Fibroblast of lung (primary cell): ENCODE measurements at places on chromosomes 3 and 15. TPM values are rescaled to one million over a fixed set of nuclear protein-coding genes. Genes with fewer than 3 reads are reported as not detected.

DNA sequence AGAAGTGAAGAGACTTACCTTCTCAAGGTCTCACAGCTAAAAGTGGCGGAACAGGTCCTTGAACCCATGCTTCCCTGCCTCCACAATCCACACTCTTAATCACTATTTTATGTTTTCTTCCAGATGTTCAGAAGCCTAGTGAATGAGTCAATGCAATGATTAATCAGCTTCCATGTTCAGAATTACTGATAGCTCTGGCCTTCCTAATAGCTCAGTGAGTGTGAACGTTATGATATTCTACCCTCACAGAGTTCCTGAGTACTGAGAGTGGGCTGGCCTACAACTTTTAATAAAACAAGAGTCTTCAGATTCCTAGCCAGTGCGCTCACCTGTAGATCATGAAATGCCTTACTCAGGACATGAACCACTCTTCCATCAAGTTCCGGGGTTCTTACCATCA is 443.0 kb upstream of the ADAMTS9 start:
- peak; percentile 65 for DNase-seq

GRCh38 chr3:56784448-56785001 is 17.2 kb downstream of the ARHGEF3 start:
- no peak for DNase-seq

- DNase-seq, result no peak
These were observed 190.1 kb downstream of the IL5RA start for GRCh38 chr3:2920103-2920502.

DNA sequence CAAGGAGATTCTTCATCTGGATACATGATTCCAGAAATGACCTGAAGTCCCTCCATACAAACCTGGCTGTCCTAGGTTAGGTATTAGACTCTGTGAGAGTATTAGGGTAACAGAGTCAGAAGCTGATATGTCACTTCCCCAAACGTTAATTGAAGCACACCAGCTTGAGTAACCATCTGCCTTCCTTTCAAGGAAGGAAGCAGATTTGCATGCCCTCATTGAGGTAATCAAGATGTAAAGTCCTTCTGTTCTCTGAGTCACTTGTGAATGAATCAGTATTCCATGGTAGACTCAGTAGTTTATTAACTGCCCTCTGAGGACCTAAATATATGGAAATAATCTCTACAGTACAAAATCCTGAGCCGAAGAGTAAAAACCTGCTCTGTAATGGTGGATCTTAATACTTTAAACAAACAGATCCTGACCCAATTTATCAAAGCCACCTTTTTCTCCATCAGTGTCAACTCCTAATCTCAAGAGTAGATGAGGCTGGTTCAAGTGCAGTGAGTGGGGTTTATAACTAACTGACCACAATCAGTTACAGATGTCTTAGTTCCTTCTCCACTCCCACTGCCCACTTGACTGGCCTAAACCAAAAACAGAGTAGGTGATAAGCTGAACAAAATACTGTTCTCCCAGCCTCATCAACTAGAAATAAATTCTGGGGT is 246.2 kb upstream of the CHRM5 start:
- peak; percentile 40 for DNase-seq

DNA sequence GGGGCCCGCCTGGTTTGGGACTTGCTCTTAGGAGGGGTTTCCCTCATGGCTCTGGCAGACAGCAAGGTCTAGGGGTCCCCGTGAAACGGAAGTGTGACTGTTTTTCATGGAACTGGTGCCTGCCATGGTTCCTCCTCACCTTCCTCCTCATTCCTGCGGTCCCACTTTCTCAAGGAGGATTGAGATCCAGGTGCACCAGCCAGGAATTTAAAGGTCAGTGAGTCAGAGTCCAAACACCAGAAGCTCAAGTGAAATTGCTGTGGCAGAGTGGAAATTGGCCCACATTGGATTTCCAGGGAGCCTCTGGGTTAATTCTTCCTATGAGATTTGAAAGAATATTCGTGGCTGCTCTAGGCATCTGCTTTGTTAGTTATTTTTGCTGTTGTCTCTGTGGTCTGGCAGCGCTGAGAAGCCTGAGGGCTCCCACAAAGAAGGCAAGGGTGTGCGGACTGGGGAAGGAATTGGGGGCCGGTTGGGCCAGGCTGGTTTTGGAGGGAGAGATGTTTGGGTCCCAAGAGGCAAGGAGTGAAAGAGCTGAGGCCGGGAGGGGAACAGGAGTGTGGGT is 60.4 kb upstream of the TNFAIP8L3 start:
- peak; percentile 22 for DNase-seq

- no peak for DNase-seq
These were observed 18.4 kb downstream of the KLF15 start for GRCh38 chr3:126338790-126339288.

DNA sequence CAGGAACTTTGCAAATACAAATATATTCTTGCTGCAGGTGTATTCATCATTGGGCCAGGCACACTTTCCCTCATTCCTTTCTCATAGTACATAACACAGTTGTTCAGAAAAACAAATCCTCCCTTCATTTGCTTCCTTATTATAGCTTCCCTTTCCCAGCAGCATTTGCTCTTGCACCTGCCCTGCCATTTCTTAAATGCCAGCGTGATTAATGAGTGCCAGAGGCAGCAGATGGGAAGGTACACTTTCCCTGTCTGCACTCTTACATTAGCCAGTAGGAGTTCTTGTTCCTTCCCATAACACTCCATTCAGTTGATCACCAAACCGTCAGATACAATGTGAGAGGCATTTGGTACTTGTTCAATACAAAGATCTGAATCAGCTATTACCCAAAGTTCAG is 128.5 kb upstream of the GAP43 start:
- DNase-seq, result no peak

DNA sequence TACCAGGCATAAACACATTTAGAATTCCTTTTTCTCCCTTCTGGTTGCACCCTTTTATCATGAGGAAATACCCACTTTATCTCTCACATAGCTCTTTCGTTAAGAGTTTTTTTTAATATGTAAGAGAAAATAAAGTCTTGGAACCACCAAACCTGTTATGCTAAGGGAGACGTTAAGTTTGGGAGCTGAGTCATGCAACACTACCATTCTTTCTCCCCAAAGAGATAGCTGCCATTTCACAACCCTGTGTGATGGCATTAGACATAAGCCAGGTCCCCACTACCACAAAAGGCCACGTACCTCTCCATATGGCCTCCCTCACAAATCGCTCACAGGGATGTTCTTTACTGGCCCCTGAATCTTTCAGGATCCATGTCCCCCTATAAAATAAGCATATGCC is 7.6 kb upstream of the NIPA1 start:
- DNase-seq, result no peak

GRCh38 chr3:59264366-59264765 is 214.5 kb upstream of the CFAP20DC start:
- no peak for DNase-seq

GRCh38 chr3:45082142-45082538 is 56.0 kb downstream of the CLEC3B start:
- peak; percentile 47 for DNase-seq

GRCh38 chr3:24168977-24169376 is 223.9 kb downstream of the NR1D2 start:
- no peak for DNase-seq

- peak; percentile 72 for DNase-seq
These were observed 60.2 kb upstream of the SLC4A7 start for GRCh38 chr3:27544372-27544865.

Gene FGF12
- 0.17 TPM in 1 of 2 replicates, not detected in the other for total RNA-seq

Gene NMNAT3
- 2.5 and 2.8 TPM in 2 replicates for total RNA-seq

Gene STOML1
- total RNA-seq, result 9.2 and 24.8 TPM in 2 replicates

Gene RFT1
- total RNA-seq, result 9.0 and 9.7 TPM in 2 replicates

Gene SUCNR1
- total RNA-seq, result under 0.01 TPM in 2 replicates

Gene TGM4
- total RNA-seq, result not detected in 2 replicates

Gene CHST14
- 6.7 and 7.4 TPM in 2 replicates for total RNA-seq

Gene CACNA2D2
- total RNA-seq, result under 0.01 TPM in 1 of 2 replicates, not detected in the other

Gene ADAMTSL3
- total RNA-seq, result 0.17 and 0.26 TPM in 2 replicates
